ENCODE measurements at places on chromosomes 11 and 22. TPM values are rescaled to one million over a fixed set of nuclear protein-coding genes. Genes with fewer than 3 reads are reported as not detected.

The SLC25A18 gene
- 0.32 TPM for total RNA-seq

The BACE1 gene
- 31.5 TPM for total RNA-seq

The JAM3 gene
- total RNA-seq, result 48.8 TPM

The KCNE3 gene
- under 0.01 TPM for total RNA-seq

GRCh38 chr22:45163099-45163450 lies 650 bp upstream of the NUP50 start:
- peak; percentile 56 for DNase-seq

DNA sequence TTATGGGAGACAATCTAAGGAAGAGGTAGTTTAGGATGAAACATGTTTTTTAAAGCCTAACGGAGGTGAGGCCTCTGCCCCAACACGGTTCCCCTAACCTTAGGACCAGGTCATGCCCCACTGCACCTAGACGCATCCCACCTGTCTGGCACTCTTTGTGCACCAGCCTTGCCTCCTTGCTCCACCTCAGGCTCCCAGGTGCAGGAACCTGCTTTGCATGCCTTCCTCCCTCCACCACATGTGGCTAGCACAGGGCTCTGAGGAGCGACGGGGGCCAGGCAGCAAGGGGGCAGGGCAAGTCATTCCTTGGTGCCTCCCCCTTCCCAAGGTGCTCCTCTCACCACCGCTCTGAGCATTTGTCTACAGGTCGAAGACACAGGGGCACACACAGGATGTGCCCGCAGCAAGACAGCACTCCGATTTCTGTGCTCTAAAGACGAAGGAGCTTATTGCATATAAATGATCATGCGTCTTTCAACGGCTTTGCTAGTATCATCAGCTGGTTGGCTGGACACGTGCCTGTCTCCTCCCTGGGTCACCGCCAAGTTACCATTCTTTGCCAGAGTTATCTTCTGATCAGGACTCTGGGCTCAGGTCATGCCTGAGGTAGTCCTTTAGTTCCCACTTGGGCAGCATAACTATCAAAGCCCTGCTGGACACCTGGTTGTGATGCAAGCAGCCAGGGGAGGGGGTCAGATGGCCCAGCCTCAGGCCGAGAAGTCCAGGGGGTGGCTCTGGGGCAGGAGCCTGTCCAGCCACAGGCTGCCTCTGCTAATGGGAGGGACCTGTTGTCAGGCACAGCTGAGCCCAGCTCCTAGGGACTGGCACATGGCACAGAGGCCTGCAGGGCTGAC lies 172.0 kb upstream of the NTM start:
- DNase-seq, result no peak

DNA sequence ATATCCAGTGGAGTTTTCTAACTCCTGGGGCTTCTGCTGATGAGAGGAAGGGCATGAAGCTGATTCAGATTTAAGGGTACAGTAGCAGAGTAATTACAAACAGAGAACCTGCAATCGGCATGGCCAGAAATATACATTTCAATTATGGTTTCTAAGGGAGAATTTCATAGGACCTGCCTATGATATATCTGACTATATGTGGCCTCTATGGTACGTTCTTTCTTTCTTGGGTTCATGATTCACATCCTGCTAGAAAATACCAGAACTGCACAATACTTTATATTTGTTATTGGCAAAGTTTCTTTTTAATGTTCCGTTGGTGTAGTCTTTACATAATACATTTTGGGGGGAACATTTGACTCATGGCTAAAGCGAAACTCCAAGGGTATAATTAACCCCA lies 63.1 kb upstream of the TTC12 start:
- no peak for DNase-seq

- DNase-seq, result no peak
These were observed 17.5 kb downstream of the FAM227A start for GRCh38 chr22:38638728-38639127.

DNA sequence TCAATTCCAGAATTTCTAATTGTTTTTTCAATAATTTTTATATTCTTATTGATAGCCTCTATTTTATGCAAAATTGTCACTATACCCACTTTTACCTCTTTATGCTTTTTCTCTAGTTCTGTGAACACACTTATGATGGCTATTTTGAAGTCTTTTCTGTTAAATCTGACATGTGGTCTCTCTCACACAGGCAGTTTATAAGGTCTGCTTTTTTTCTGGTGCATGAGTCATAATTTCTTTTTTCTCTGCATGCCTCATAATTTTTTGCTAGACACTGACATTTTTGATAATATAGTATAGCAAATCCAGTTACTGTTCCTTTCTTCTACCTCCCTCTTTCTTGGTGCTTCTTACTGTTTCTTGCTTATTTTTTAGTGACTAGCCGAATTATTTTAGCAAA lies 36.0 kb downstream of the ZBTB44 start:
- peak; percentile 6 for DNase-seq

- DNase-seq, result no peak
These were observed 67.1 kb downstream of the GRIK4 start for GRCh38 chr11:120578596-120579154.

- DNase-seq, result no peak
These were observed 497 bp upstream of the SSRP1 start for GRCh38 chr11:57336111-57336666.

GRCh38 chr22:26851125-26851524 lies 193.7 kb downstream of the MIAT start:
- DNase-seq, result no peak

- peak; percentile 2 for DNase-seq
These were observed 90.4 kb upstream of the PDGFD start for GRCh38 chr11:104254347-104254746.

GRCh38 chr22:32331236-32331917 lies 26.3 kb upstream of the RFPL3 start:
- no peak for DNase-seq

GRCh38 chr11:115477410-115477809 lies 26.8 kb downstream of the CADM1 start:
- no peak for DNase-seq

DNA sequence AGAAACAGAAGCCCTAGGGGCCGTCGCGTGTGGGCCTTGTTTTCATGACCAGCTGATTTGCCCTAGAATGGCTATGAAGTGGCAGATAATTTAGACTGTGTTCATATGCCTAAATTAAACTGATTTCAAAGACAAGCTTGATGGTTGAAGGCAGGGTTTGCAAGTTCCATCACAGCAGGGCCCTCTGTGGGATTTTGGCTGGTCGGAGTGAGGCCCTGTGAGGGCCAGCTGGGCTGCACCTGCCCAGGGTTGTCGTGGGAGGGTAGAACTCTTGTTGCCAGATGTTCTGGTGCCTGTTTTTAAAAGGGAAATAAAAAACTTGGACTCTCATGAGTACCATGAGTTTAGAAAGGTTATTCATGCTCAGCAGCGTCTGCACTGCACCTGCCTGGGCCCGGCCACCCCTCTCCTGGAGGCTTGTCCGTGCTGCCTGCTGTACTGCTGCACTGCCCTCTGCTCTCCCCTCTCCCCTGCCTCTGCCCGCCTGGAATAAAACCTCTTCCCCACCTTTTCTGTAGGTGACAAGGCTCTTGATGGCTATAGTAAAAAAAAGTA lies 44.1 kb downstream of the AP2A2 start:
- DNase-seq, result no peak

- no peak for DNase-seq
These were observed 34.4 kb upstream of the DNAJB13 start for GRCh38 chr11:73916435-73916834.

- DNase-seq, result no peak
These were observed 106.9 kb downstream of the KIAA1671 start for GRCh38 chr22:25059438-25059837.

DNA sequence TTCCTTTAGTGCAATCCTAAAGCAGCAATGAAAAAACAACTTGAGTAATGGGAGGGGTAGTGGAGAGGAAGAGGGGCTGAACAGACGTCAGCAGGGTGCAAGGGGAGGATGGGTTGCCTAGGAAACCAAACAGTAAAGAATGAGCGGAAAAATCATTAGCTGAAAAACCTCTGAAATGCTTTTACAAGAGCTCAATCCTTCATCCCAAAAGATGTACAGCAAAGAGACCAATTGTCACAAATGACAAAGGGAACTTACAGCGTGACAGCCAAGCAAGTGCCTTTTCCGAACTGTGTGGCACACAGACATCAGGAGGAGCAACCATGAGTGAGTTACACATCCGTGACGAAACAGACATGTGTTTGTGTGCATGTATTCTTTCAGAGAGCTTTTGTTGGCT lies 104.6 kb downstream of the SIK3 start:
- DNase-seq, result no peak
